ENCODE measurements at places on chromosomes 11 and 22.

- no peak for DNase-seq
These were observed 740.0 kb downstream of the DLG2 start for GRCh38 chr11:84887055-84887629.

DNA sequence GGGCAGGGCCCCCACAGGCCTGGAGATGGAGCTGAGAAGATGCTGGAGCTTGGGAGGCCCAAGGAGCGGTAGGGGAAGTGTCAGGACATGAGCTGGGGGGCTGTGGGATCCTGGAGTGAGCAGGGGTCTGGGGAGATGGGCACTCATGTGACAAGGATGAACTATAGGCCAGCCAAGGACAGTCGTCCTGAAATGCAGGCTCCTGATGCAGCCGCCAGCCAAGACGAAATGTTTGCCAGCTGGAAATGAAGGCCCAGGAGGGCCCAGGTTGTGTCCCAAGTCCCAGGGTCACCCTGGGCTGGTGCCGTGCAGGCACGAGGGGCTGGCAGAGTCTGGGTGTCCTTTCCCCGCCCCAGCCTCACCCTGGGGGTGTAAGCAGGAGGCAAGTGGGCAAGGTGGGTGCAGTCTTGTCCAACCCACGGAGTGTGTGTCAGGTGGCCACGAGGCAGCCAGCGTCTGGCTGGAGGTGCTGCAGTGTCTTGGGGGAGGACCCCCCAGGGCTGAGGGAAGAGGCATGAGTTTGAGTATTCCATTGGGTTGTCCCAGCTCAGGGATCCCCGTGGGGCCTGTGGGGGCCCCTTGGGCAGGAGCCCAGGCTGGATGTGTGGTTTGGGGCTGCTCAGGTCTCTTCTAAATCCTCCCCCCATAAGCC lies 21.4 kb downstream of the MRGPRG start:
- no peak for DNase-seq

DNA sequence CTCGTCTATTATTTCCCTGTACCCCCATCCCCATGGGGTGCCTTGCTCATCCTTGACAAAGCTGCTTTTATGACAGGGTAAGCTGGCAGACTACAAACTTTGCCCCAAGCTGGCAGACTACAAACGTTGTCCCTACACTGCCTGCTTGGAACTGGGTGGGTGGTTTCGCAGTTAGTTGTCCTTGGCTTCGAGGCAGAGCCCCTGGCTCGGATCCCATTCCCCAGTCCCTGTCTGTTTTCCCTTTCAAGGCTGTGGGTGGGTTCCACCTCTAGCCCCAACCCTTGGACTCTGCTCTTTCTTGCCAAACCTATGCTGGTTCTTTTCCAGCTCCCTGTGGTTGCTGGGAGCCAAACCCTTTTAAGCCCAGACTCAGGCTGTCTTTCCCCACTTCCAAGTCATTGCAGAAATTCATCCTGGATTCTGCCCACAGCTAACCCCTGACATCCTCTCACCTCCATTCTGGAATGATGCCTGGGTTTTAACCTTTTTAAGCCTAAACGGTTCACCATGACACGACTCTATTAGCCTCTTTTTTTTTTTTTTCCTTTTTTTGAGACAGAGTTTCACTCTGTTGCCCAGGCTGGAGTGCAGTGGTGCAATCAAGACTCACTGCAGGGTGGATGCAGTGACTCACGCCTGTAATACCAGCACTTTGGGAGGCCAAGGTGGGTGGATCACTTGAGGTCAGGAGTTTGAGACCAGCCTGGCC lies 9.2 kb upstream of the RBM14 start:
- DNase-seq = no peak

GRCh38 chr11:8339592-8340022 lies 75.9 kb upstream of the LMO1 start:
- DNase-seq = no peak

GRCh38 chr11:2143799-2144543 lies 4.8 kb upstream of the IGF2 start:
- no peak for DNase-seq

DNA sequence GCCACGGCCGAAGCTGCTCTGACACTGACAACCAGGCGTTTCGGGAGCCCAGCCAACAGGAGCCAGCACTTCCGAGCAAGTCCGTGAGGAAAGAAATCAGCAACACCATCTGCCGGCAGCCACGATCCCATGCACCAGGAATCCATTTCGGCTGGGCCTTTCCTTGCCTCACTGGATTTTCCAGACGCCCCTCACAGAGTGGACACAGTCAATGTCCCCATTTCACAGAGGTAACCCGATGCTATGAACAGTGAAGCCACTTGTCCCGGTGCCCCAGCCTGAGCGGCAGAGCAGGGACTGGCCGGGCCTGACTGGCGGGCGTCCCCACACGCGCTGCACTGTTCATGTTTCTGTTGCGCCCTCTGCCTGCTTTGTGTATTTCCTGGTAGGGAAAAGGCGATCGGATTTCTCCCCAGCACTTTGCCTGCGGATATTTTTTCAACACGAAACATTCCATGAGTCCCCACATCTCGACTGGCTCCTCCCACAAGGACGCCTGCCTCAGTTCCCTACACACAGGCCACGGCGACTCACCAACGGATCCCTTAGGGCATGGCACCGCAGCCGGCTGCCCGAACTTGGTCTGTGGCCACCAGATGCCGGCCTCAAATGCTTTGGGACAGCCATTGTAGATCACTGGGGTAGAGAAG lies 55.3 kb downstream of the TRMU start:
- no peak for DNase-seq

DNA sequence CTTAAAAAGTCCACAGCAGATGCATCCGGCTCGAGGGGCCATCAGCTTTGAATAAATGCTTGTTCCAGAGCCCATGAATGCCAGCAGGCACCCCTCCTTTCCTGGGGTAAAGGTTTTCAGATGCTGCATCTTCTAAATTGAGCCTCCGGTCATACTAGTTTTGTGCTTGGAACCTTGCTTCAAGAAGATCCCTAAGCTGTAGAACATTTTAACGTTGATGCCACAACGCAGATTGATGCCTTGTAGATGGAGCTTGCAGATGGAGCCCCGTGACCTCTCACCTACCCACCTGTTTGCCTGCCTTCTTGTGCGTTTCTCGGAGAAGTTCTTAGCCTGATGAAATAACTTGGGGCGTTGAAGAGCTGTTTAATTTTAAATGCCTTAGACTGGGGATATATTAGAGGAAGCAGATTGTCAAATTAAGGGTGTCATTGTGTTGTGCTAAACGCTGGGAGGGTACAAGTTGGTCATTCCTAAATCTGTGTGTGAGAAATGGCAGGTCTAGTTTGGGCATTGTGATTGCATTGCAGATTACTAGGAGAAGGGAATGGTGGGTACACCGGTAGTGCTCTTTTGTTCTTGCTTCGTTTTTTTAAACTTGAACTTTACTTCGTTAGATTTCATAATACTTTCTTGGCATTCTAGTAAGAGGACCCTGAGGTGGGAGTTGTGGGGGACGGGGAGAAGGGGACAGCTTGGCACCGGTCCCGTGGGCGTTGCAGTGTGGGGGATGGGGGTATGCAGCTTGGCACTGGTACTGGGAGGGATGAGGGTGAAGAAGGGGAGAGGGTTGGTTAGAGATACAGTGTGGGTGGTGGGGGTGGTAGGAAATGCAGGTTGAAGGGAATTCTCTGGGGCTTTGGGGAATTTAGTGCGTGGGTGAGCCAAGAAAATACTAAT lies 1.9 kb downstream of the NEAT1 start:
- DNase-seq = no peak

GRCh38 chr22:37273126-37273845 lies 9.0 kb upstream of the CYTH4 start:
- no peak for DNase-seq

DNA sequence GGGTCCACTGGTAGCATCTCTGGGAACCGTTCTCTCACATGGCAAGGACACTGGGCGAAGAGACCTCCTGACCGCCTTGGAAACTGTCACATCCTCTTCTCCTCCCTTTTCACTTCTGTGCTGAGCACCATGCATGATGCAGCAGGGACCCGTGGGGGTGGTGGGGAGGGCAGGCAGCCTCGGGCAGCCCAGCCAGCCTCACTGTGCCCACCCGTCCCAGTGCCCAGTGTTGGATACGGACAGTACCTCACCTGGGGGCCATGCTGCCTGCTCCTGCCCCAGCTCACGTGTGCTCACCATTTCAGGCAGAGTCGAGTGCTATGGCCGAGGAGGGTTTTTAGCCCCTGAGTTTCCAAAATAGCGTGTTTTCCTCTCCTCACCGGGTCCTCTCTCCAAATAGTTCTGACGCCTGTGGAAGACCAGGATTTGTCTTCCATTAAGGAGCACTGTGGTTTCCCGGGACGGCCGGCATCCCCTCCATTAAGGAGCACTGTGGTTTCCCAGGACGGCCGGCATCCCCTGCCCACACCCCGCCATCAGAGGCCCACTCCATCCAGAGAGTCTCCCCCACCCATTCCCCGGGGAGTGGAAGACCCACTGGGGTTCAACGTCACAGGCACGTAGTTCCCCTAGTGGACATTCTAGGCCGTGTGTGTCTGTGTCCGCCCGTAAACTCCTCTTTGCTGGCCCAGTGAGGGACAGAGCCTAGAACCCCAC lies 22.4 kb downstream of the B3GAT1 start:
- DNase-seq = no peak

GRCh38 chr11:61635304-61635703 lies 44.9 kb upstream of the DAGLA start:
- no peak for DNase-seq

GRCh38 chr11:46122945-46123715 lies 1.9 kb upstream of the PHF21A start:
- DNase-seq = no peak

DNA sequence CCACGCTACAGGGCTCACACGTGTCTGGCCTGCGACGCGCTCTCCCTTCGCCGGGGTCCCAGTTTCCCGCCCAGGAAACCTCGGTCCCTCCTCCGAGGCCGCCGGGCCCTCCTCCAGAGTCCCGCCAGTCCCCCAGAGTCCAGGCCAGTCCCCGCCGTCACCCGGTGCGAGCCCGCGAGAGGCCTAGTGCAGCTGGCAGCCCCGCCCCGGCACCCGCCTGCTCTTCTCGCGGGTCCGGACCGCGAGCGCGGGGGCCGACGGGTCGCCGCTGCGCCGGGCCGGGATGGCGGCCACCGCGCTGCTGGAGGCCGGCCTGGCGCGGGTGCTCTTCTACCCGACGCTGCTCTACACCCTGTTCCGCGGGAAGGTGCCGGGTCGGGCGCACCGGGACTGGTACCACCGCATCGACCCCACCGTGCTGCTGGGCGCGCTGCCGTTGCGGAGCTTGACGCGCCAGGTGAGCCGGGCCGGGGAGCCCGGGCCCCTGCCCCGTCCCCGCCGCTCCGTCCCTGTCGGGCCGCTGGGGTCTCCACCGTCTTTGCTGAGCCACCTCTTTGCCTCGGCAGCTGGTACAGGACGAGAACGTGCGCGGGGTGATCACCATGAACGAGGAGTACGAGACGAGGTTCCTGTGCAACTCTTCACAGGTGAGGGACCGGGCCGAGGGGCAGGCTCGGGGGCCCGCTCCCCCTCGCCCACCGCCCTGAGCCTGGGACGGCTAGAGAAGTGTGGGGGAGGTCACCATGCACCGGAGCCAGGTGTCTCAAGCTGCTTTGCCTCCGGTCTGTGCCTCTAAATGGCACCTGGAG lies at the start of gene PTPMT1:
PTPMT1 (plus strand) TSS at position 260 of the 809 bp plus-strand sequence; CDS start at position 284, 24 bp downstream.
- DNase-seq = peak; percentile 52

DNA sequence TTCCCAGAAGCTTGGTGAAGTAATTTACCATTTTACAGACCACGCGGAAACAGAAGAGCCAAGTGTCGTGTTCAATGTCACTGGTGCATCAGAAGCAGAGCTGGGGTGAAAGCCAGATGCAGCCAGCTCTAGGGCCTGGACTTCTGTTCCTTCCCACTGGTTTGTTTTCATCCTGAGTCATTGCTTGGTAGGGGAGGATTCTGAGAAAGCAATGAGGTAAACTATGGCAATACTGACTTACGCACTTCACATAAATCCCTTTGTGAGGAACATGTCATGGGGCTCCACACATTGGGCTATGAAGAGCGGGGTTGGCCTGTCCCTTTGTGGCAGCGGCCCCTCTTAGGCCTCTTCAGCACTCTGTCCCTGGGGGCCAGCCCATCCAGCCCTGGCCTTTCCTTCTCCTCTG lies 52.4 kb upstream of the RBFOX2 start:
- DNase-seq = no peak

GRCh38 chr22:27801616-27802345 lies at the start of gene MN1:
Gene MN1, minus strand, starts transcription at chr22:27801756. Its CDS starts 1,213 bp downstream, at chr22:27800543.
- peak; percentile 54 for DNase-seq

DNA sequence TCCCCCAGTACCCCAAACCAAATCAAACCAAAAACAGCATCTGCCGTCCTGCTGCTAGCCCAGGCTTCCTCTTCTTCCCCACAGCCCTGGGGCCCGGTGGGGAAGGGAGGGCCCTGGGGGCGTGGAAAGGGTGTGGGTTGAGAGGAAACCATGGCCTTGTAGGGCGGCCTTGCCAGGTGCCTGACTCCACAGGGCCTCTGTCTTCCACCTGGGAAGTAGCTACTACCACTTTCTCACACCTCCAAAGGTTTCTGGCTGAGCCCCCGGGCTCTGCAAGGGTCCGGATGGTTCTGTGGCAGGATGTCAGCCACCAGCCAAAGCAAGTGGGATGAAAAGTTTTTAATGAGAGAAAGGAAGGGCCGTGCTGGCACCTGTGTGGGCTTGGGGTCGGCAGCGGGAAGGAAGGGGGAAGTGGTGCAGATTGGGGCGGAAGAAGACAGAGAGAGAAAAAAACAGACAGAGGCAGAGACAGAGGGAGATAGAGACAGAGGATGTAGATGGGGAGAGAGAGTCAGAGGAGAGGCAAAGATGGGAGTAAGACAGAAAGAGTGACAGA lies 10.5 kb downstream of the TPST2 start:
- peak; percentile 52 for DNase-seq

GRCh38 chr22:28629420-28630176 lies 50.0 kb downstream of the TTC28 start:
- no peak for DNase-seq

DNA sequence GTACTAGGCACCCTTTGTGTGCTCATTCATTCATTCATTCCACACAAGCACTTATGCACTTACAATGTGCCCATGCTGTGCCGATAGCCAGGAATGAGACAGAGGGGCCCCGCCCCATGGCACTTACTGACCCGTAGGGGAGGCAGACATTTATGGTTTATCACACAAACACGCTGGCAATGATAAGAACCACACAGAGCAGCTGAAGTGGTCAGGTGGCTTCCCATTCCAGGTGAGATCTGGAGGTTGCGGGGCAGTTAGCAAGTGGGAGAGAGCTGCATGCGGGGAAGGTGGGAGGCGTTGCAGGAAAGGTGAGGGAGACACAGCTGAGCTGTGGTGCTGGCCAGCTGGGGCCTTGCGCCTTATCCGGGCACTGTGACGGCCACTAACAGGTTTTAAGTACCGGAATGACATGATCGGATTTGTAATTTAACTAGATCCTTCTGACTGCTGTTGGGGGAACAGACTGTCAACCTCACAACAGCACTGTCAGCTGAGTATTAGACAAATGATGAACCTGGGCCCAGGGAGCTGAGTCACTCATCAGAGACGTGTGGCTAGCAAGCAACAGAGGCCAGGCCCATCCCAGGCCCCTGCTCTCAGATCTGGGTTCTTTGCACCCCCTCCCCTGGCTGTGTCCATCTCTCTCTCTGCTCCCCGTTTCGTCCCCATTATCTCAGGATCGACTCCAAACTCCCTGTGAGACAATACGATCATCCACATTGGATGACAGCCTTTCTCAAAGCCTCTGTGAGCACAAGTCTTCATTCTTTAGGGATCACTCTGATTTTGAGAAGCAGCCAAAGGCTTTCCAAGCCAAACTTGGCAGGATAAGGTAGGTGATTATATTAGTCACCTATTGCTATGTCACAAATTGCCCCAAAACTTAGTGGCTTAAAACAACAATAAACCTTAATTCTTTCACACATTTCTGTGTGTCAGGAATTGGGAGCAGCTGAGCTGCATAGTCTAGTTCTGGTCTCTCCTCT lies 28.4 kb downstream of the RASD2 start:
- no peak for DNase-seq
